ENCODE measurements at places on chromosomes 7 and 10.

- no peak for DNase-seq
These were observed 41.6 kb downstream of the BMPR1A start for GRCh38 chr10:86798025-86798424.

DNA sequence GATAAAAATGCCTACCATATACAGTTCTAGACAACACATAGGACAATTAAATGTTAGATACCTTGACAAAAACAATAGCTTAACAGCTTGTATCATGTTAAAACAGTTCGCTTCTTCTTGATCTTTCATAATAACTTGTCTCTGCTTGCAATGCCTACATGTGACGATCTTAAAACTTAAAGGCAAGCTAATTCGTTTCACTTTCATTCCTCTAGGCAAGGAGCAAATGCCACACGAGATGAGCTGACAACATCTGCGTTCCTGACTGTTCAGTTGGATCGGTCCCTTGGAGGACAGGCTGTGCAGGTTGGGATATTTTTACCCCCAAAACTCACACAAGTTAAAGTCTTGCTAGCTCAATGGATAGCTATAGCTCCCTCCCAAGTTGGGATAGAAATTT is 51.6 kb upstream of the ARL4A start:
- no peak for DNase-seq

DNA sequence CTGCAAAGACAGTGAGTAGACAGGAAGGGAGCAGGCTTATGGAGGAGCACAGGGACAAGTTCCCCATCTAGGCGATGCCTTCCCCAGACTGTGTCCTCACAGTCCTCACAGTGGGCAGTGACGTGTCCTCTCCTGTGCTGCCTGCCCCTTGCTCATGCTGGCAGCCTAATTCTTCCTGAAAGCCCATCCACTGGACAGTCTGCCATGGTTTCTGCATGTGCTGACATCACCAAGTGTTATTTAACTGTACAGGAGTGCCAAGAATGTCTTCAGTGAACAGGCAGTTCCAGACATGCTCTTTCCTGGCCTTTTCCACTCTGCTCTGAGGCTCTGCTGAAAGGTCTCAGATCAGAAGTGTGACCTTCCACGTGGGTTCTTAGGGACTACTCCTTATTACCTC is 54.1 kb downstream of the ZNF248 start:
- DNase-seq, result no peak

DNA sequence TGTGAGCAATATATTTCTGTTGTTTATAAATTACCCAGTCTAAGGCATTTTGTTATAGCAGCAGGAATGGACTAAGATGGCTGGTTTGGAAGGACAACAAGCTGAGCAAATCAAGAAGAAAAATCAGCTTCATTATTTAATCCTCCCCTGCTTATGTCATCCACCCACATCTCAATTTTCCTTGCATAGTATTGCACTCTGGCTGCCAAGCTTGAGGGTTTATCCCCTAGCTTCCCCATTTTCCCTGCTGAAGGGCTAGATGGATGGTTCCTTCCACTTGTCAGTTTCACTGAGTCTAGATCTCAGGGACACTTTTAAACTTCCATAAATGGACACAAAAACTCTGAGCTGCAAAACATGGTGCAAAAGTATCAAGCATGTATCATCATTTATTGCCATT is 75.2 kb upstream of the LAMB4 start:
- no peak for DNase-seq

DNA sequence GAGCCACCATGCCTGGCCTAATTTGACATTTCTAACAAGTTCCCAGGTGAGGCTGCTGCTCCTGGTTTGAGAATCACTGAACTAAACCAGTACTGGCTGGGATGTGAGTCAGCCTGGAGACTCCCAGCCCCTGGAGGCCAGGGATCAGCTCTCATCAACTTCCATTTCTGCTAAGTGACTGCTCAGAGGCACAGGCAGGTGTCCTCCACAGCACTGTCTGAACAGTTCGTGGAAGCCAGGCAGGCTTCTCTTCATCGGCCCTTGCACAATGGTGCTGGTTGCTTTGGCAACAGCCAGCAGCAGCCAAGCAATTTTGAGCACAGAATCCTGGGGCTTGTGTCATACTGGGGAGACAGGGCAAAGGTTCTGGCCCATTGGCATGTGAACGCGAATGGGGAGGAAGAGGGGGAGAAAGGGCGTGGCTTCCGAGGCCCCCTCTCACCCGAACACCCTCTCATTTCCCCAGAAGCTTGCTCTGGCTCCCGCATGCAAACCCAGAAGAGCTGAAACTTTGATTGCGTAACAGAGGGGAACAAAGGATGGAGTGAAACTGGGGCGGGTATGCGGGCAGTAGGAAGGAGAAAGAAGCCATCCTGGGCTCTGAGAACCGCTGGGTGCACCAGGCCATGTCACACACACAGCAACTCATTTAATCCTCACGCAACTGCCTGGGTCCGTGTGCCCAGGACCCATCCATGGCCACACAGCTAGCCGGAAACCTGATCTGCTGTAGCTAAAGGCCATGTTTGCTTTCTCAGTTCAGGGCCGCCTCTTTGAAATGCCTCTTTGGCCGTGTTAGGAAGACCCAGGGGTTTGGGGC is 9.0 kb upstream of the POR start:
- no peak for DNase-seq

DNA sequence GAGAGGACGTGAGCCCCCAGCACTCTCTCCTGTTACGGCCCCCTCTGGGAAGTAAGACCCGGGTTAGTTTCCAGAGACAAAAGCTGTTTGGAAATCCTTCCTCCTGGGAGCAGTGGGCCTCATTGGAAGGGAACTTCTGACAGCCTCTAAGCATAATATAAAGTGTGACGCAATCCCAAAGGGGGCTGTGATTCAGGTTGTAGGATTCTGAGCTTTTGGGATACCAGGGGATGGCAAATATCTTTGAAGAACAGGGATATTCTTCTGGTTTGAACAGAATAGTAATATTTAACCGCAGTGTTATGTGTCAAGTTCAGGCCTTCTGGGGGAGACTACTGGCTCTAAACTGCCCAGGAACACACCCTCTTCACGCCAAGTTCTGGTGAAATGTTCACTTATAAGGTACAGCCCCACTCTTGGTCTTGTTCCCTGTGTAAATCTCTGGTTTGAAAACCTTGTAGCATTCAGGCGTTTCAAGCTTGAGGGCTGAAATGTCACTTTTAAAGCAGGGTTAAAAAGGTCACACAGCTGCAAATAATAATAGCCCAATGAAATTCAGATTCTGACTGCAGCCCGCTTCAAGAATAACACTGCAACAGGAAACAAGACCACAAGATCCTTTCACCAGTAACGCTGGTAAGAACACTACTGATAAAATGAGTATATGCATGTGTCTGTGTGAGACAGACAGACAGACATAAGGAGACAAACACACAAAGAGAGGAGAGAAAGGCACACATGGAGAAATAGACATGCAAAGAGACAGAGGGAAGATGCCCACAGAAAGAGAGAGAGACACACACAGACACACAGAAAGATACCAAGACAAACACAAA is 69.0 kb downstream of the CREB5 start:
- DNase-seq, result peak; percentile 47

GRCh38 chr10:67607472-67607871 is 88.5 kb downstream of the CTNNA3 start:
- no peak for DNase-seq

GRCh38 chr7:26958834-26959233 is 94.4 kb upstream of the SKAP2 start:
- no peak for DNase-seq

- no peak for DNase-seq
These were observed 192.3 kb upstream of the SHH start for GRCh38 chr7:156004265-156005201.

DNA sequence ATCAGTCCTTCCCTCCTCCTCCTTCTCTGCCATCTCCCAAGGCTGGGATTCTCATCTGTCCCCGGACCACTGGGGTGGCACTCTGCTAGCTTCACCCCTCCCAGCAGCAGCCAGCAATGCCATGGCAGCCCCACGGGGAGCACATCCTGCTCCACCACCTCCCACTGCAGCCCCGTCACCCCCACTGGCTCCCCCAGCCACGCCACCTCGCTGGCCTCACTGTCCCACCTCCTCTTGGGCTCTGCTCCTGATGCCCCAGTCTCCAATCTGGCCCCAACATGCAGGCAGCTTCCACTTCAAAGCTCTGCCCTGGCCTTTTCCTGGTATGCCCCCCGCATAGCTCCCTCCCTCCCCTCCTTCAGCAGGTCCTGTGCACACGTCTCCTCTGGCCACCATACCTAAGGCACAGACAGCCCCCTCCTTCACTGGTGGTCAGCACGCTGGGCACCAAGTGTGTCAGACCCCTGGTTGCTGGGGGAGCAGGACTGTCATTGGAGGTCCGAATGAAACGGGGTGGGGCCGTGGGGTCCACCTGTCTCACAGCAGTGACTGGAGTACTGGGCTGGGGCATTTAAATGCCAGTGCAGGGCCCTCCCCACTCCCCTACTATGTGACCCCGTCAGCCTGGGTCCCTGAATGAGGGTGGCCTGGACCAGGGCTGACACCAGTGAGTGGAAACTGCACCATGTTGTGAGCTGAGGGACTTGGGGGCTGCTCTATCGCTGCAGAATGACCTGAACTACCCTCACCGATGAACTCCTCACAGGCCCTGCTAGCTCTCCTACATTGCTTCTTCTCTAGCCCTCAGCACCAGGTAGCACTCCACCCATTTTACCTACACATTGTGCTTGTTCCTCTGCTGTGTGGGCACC is 38.7 kb downstream of the RASGEF1A start:
- DNase-seq, result no peak

- DNase-seq, result no peak
These were observed 65.3 kb upstream of the SLF2 start for GRCh38 chr10:100847440-100847839.

- DNase-seq, result no peak
These were observed 22.5 kb downstream of the LRRN3 start for GRCh38 chr7:111113263-111114017.

DNA sequence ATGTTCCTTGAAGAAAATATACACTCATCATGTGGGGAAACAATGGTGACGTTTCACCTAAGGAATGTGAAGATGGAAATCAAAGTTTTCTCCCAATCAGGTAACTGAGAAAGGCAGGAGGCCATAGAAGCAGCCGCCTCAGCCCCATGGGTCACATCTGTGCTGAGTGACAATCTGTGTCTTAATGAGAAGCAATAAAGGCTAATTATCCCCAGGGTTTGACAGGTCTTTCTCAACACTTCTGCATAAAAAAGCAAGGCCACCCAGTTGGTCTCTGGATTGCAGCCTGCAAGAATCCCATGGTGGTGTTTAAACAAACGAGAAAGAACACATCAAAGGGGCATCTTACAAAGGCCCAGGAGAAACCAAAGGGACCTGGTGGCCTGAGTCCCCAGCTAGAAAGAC is 91.1 kb upstream of the TNS3 start:
- no peak for DNase-seq

GRCh38 chr7:47474937-47475879 is 106.7 kb downstream of the TNS3 start:
- peak; percentile 74 for DNase-seq

DNA sequence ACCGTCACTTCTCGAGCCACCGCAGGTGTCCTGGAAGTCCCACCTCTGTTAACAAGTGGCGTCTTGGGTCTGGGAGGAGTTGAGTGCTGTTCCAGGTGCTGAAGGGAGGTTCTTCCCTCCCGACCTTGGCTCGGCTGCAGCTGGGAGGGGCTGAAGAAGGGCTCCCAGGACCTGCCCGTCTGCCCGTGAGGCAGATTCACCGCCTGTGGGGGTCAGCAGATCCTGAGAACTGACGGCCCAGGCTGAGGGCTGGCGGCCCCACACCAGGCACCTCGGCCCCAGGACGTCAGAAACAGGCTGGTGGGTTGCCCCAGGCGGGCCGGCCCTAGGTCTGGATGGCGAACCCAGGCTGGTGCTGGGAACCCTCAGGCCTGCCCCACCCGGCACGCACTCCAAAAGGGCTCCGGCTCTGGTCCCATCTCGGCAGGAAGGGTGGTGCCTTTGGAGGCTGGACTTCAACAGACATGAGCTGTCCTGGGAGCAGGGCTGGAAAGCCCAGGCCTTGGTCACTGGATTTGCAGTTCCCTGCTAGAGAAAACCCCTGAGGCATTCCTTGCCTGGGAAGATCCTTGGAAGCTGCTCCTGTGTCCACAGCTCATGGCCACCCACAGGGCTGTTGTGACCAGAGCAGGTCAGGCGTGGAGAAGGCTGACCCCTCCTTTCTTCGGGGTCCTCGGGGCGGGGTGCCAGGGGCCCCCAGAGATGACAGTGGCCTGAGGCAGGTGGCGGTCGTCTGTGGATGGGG is 42.6 kb upstream of the CFAP46 start:
- no peak for DNase-seq

DNA sequence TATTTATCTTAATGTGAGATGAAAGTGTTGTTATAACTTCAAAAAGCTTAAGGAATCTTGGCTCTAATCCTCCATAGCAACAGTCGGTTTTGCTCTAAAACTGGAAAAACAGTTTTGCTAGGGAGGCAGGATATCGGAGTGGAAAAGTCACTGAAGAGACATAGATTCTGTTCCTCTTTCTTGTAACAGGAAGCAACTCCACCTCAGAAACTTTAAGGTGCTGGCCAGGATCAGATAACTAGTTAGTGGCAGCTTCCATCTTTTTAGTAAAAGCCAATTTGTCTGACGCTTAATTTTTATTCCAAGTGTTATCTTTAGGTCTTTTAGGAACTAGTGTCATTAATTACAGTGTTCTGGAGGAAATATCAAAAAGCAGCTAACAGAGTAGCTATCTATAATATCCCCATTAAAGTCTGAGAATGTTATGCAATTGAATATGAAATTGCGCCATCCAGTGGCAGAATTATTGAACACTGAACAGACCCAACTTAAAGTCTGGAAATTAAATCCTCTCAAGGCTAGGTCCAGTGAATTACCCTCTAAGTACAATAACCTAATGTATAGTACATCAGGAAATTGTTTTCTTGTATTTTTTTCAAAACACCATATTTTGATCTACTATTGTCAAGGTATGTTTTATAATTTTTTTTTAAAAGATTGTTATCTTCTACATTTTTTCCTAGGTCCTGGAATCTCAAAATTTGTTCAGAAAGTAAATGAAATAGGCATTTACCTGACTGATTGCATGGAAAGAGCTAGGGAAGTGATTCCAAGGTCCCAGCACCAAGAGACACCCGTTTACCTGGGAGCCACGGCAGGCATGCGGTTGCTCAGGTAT is 65.9 kb upstream of the CC2D2B start:
- peak; percentile 44 for DNase-seq

GRCh38 chr10:33418301-33418700 is 83.8 kb upstream of the NRP1 start:
- no peak for DNase-seq

DNA sequence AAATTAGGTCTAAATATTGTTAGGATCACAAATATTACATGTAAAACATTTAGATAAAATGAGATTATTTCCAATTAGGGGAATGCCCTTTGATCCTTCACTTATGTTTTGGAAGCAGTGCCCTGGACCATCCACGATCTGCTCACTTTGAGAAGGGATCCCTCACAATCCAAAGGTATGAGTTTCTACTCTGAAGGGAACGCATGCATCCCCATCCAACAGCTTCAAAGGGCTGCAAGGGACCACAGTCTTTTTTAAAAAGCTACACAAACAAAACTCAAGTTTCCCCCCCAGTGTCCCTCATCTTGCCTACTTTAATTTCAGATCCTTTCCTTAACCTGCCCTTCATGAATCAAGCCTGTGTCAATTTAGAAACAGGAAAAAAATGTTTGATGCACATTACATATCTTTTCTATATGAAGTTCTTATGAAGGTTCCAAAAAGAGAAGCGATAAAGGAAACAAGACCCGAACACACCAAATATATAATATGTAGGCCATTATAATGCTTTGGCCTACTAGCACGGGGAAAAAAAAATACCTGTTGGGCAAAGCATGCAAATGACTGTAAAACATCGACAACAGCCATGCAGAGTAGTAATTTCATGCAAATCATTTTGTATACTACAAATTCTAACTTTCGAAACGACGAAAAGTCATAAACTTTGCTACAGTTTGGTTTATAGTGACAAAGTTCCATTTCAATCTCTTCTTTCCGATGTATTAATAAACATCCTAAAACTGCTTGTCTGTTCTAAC is 2.0 kb downstream of the EIF3A start:
- no peak for DNase-seq
